ENCODE measurements at places on chromosomes 5 and 9.

DNA sequence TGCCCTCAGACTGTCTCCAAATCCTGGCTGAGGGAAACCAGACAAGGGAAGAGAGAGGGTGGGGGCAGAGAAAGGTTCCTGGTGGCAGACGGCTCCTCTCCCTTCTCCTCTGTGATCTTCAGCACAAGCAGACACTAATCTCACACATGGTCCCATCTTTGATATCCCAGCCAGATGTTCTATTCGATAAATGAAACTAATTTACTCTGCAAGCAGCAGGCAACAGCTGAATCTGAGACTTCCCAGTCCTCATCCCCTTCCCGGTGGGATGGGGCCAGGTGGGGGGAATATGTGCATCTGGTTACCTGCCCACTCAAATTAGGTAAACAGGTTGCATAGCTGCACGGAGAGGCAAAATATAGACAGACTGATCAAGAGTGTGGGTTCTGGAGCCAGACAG, 208.9 kb upstream of the PANK3 start:
- DNase-seq, result no peak

GRCh38 chr5:167664222-167664804, 627.1 kb upstream of the WWC1 start:
- no peak for DNase-seq

- DNase-seq, result no peak
Observed at GRCh38 chr9:93480262-93480661, 26.9 kb upstream of the FAM120AOS start.

DNA sequence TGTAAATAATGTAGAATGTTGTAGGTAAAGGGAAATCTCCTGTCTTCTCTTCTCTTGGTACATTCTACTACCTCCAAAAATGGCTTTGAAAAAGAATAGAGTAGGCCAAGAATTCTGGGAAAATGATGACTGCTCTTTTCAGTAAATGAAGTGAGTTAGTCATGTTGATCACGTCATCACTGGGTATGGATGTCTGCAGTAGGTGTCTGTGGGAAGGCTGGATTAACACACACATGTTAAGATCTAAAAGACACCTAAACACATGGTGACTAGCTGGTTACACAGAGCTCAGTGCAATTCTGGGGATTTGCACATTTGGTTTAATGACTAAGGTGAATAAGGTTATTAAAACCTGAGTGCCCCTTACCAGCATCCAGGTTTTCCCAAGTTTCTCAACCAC, 161.5 kb downstream of the CEP120 start:
- no peak for DNase-seq

GRCh38 chr9:109181284-109181683, 14.2 kb upstream of the FRRS1L start:
- no peak for DNase-seq

DNA sequence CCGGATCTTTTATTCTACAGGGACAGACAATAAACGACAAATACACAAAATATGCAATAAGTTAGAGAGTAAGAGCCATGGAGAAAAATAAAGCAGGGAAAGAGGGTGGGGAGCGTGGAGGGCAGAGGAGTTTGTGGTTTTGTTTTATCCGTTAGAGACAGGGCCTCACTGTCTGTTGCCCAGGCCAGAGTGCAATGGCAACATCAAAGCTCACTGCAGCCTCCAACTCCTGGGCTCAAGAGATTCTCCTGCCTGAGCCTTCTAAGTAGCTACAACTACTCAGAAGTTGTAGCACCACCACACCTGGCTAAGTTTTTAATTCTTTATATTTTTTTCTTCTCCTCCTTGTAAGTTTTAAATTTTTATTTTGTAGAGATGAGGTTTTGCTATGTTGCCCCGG, 54.5 kb upstream of the CTNNA1 start:
- no peak for DNase-seq

GRCh38 chr9:136806067-136806466, 1.7 kb upstream of the RABL6 start:
- no peak for DNase-seq

GRCh38 chr5:123122273-123122672, 33.2 kb downstream of the PRDM6 start:
- no peak for DNase-seq

GRCh38 chr9:134053941-134054761, 13.7 kb downstream of the BRD3 start:
- no peak for DNase-seq

DNA sequence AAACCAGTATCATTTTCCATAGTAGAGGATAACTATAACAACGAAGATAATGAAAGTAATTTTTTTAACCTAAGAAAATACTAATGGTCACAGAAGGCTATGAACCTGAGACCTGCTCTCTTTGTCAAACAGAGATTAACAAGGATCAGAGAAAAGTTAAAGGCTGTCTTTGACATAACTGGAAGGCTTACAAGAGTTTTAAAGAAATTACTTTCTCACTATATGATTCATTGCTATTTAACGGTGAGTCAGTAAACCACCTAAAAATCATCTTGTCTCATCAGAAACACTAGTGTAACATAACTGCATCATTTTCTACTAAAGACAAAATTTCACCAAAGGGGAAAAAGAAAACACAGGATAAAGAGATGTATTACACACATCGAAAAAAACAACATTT, 19.3 kb downstream of the MLANA start:
- DNase-seq, result no peak

- no peak for DNase-seq
Observed at GRCh38 chr5:68254810-68255209, 39.3 kb downstream of the PIK3R1 start.

GRCh38 chr9:129459547-129460322, 161.2 kb downstream of the C9orf50 start:
- no peak for DNase-seq

DNA sequence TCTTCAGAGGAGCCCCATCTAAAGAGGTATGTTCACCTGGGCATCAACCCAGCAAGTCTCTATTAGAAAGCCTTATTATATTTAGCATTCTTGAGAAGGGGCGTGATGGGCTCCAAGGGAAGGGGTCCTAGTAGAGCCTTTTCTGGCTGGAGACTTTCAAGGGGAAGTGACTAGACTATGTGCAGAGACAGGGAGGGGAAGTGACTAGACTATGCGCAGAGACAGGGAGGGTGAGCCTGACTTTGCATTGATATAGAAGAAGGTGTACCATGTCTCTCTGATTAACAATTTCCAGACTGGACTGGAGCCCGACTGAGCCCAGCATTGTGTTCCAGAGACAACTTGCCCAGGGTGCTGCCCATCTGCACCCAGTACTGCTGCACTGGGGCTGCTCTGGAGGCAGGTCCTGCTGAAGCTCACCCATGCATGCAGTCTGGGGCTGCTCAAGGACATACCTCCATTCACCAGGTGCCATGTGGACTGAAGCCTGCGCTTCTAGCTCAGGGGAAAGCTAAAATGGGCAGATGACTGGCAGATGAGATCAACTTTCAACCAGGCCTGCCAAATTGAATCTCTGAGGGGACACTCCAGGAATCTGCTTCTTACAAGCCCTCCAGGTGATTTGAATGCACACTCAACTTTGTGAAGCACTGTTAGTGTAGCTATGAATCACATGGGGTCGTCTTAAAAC, 83.0 kb upstream of the GNA14 start:
- DNase-seq, result no peak

DNA sequence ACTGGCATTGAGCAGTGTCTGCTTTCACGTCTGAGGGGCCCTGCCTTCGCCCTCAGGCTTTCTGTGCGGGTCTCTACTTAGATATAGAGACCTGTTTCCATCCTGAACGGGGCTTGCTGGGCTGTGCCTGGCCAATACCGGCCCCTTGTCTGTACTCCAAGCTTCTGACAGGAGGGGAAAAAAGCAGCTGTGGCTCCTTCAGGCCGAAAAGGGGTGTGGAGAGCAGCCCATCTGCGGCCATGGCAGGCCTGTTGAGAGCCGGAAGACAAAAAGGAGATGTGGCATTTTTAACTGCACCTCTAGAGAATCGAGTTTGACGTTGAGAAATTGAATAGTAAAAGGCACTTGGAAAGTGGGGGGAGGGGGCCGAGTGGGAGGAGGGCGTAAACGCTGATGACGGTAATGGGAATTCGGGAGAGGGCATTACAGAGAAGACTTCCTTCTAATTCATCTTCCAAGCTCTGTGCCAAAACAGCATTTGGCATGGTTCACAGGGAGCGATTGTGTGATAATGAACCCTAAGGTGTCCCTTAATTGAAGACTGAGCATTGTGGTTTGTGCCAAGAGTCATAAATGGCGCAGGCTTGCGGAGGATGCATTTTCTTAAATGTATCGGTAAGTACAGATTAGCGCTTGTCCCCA, 25.1 kb upstream of the PRDM12 start:
- DNase-seq, result no peak

- no peak for DNase-seq
Observed at GRCh38 chr5:67268231-67269021, 71.8 kb upstream of the CD180 start.

- DNase-seq, result no peak
Observed at GRCh38 chr5:32785611-32786254, 74.6 kb downstream of the NPR3 start.

DNA sequence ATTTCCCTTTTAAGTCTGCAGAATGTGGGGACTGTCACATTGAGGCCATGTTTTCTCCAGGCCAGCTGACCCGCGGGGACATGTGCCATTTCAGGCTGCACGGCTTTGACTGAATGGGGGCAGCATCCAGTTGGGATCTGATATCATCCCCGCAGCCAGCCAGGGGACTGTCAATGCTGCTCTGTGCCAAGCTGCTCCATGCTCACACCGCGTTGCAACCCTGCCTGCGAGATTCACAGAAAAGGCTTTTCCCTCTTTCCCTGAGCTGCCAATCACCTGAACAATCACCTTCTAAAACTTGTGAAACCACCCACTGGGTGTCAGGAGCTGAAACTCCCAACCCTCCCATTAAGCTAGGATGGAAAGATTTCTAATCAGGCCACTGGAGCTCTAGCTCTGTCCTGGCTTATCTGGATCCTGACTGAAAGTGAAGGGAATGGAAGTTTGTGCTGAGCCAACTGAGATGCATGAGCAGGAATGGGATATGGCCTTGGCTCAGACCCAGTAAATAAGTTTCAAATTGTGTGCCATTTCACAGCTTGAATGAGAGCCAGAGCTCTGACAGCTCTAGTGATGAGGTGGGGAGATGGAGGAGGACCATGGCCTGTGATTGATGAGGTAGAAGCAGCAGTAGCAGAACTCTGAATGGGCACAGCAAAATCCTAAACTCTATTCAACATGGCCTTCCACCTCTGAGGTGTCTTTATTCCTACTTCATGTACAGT, 34.5 kb upstream of the ZNF366 start:
- no peak for DNase-seq

DNA sequence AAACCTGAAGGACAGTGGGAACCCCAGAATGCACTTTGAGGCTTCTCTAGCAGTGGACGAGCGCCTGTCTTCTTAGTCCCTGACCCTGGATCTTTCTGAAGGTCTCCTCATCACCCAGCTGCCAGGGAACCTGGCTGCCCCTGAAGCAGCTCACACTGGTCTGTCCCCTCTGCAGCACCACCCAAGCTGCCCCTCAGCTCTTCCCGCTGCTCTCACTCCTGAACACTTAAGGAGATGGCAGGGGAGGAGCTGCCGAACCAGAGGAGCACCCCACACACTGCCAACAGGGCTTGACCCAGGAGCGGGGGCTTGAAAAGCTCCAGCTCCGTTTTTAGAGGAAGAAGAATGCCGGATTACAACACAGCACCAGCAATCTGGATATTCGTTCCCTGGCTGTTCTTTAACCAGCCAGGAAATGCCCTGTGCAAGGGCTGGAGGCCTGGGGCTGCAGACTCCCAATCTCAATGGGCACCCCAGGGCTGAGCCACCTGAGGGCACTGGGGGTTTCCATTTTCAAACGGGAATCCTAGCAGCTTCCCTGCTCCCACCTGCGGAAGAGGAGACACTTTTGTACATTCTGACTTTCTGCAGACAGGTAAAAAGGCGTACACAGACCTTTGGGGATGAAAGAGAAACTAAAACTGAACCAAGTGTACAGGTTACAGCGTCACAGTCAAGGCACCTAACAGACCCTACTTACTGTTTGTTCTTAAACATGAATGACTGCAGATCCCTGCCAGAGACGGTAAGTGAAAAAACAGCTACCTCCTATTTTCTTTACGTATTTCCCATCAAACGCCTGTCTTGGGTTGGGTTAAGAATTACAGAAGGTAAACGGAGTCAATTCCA, 36.3 kb downstream of the GOLM1 start:
- DNase-seq, result no peak

GRCh38 chr9:134681061-134681661, 39.6 kb downstream of the COL5A1 start:
- no peak for DNase-seq

- no peak for DNase-seq
Observed at GRCh38 chr9:134968011-134968822, 50.5 kb upstream of the FCN1 start.

- DNase-seq, result no peak
Observed at GRCh38 chr9:69865986-69866385, 45.4 kb downstream of the CFAP95 start.

- DNase-seq, result no peak
Observed at GRCh38 chr5:154753792-154754191, 1.4 kb upstream of the LARP1 start.

DNA sequence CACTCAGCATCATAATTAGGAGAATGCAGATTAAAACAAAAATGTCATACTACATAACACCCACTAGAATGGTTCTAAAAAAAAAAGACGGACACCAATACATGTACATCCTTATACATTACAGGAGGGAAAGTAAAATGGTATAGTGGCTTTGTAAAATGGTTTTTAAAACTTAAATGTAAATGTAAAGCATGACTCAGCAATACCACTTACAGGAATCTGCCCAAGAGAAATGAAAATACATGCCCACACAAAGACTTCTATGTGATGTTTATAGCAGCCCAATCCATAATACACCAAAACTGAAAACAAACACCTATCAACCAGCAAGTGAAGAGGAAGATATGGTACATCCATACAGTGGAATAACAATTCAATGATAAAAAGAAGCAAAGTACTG, 939.1 kb upstream of the ACO1 start:
- no peak for DNase-seq

GRCh38 chr5:171592736-171593135, 173.3 kb downstream of the FGF18 start:
- no peak for DNase-seq

- no peak for DNase-seq
Observed at GRCh38 chr5:50975840-50976239, 309.4 kb downstream of the PARP8 start.

DNA sequence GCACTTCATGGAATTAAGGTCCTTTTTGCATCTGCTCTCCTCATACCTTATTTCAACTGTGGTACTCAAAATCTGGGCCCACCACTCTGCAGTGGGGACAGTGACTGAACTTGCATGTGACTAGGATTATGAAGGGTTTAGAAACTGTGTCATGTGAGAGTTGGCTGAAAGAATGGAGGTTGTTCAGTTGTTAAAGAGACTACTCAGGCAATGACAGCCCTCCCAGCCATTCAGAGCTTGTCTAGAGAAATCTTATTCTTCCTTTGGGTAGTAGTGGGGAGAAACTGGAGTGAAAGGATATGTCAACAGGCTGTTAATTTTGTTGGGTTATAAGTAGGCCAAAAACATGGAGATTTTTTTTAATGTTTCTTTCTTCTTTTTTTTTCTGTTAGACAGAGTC, 10.3 kb downstream of the AOPEP start:
- DNase-seq, result no peak

GRCh38 chr5:11853140-11853539, 51.1 kb downstream of the CTNND2 start:
- no peak for DNase-seq
